ENCODE measurements at places on chromosomes 7 and 10.
A peak's percentile ranks its signal among the peaks of the same experiment; 100 is the strongest.

- DNase-seq = no peak
Measured at GRCh38 chr7:16083931-16084330, 337.4 kb downstream of the CRPPA start.

DNA sequence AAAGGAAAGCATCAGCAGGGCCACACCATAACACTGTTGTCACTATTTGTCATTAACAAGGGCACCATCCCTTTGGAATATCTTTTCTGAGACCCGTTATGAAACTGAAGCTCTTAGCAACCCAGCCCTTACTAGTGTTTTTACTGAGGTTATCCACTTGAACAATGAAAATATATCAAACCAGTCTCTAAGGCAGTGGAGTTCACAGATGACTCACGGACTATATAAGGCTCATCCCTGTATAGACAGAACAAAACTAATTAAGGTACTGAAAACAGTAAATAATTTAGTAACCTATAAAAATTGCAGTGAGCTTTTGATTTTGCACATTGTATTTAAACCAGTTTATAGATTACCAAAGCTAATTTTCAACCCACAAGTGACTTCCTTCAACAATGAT, 196.0 kb downstream of the ELAPOR2 start:
- DNase-seq = no peak

DNA sequence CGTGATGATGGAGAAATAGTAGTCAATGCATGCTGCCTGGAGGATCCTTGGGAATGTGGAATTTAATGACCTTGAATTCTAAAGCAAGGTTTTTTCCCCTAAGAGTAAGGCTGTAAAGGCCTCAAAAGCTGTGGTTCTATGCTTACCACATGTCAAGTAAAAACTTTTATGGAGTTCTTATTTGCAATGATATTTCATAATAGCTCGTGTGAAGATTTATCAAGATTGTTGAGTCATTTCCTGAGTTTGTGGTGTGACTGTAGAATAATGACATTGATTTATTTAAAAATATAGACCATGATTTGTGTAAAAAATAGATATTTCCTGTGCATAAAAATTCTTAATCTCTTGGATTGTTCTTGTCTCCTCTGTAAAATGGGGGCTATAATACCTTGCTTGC, 67.5 kb upstream of the SORCS1 start:
- no peak for DNase-seq

- DNase-seq = no peak
Measured at GRCh38 chr10:73915206-73915851, 4.4 kb downstream of the PLAU start.

GRCh38 chr7:66664590-66665293, 36.1 kb downstream of the KCTD7 start:
- DNase-seq = no peak

DNA sequence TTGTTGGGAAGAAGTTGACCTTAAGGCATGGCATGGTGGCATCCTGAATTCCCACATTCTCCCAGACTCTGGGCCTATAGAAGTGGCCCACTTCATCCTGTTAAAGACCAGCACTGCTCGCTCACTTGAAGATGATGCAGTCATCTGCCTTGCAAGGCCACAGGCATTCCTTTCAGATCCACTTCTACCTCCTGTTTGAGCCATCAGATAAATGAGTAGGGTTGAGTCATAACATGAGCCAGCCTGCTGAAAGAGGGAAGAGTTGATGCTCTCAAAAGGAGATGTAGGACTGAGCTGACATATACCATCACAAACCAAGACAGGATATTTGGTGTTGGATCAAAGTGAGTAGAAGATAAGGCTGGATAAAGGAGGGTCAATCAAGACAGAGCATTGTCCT, 1.5 kb upstream of the EBLN1 start:
- DNase-seq = no peak

DNA sequence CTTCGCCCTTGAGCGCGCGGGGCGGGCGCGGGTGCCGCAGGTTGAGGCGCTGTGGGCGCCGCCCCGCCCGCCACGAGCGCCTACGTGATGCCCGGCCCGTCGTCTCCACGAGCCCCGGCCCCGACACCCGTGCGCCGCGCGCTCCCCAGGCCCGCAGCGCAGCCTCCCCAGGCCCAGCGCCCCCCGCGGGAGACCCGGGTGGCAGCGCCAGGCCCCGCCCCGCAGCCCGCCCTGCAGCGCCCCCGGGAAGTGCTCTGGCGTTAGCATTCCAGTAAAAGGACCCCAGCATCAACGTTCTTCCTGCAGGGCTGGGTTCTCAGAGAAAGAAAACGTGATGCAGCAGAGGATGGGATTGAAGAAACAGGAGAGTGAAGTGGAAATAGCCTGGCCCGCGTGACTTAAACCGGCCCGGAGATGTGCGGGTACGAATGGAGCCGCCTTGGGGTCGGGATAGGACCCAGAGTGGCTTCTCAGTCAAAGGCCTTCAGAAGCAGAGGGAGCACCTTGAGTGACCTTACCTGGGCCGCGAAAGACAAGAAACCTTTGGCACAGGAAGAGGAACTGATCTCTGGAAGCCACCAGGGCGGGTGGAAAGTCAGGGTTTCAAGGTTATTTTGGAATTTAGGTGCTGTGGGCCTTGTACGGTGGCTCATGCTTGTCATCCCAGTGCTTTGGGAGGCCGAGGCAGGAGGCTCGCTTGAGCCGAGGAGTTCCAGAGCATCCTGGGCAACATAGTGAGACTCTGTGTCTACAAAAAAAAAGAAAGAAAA, 1.8 kb downstream of the PFKP start:
- DNase-seq = no peak

GRCh38 chr10:100637785-100638184, 102.0 kb downstream of the HIF1AN start:
- no peak for DNase-seq

- peak; percentile 27 for DNase-seq
Measured at GRCh38 chr7:159115601-159116501, 28.8 kb downstream of the VIPR2 start.

- no peak for DNase-seq
Measured at GRCh38 chr10:1679821-1680650, 57.3 kb downstream of the ADARB2 start.

DNA sequence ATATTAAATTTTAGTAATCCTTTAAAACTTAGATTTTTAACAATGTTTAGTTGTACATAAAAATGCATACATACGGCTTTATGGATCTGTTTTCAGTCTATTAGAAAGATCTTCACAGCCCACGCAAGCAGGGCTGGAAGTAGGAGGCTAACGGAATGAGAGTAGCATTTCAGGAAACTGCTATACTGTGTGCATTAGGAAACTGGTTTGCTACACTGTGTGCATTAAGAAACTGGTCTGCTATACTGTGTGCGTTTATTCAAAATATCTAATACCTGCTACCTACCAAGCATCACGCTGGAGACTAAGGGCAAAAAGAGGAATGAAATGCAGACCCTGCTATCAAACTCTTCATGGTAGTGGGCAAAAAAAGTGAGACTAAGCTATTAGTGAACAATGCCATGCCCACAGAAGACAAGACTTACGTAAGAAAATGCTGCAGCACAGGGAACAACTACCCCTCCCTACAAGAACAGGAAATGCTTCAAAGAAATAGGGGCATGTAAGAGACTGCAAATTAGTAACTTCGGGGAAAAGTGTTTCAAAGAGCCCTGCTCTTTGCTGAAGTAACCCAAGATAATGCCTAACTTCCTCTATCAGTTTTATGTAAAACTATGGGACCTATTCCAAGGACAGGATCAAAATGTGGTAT, 11.3 kb downstream of the RAB11FIP2 start:
- no peak for DNase-seq

DNA sequence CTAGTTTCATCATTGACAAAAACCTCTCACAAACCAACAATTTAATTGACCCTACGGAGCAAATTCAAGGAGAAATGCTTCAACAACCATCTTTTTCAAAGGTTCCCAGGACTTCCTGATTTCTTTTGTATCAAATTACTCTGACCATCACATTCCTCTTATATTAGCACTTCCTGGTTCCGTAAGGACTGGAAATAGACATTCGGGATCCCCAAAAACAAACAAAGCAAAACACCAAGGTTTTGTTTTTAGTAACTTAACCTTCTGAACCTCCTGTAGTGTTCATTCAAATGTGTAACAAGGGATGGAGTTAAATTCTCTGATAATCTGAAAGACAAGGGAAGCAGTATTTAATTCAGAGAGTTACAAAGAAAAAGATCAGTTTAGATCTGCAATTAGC, 387.6 kb upstream of the NRP1 start:
- no peak for DNase-seq

DNA sequence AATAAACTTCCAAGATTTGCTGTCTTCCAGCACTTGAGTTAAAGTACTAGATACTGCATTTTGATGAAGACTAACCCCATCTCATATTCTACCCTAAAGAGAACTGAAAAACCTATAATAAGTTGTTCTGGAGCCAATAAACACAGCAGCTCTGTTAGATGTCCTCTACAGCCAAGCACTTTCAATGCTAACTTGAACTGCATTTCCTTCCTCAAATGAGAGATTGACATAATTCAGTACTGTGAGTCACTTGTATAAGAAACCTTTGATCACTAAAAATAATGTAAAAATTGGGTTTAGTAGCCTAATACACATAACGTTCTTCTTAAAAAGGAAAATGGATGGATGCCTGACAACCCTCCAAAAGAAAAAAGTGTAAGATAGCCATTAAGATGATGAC, 81.3 kb downstream of the ITGB8 start:
- no peak for DNase-seq
